ENCODE measurements at places on chromosomes 13 and 19.

DNA sequence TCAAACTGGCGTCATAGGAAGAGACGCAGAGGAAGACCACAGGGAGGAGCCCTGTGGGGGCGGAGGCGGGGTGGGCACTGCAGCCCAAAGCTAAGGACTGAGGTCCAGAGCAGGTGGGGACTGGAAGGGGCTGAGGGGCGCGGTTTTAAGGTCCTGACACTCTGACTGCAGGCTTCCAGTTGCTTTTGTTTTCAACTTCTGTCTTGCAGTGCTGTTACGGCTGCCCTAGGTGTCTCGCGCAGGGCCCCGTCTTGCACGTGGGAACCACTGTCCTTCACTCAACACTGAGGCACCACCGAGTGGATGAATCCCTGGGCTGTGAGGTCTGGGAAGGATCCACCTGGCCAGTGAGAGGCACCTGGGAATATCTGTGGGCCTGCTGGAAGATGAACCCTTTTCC lies 76.0 kb downstream of the TEX29 start:
- no peak for DNase-seq

DNA sequence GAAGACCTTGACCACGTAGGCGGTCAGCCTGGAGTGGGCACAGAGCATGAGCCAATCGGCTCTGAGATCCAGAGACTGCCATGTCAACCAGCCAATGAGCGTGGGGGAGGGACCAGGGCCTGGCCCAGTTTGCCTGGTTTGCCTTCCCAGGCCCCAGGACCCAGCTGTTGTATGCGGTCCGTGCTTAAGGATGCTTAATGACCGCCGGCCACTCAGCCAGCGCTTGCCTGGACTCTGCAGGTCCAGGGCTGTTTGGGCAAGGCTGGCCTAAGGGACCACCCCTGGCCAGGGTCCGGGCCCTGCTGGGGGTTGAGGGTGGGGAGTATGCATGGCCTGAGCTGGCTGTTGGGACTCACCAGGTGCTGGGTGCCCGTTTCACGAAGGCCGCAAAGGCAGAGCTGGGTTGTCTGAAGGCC lies 23.1 kb upstream of the TNFSF14 start:
- no peak for DNase-seq

GRCh38 chr19:42208612-42209011 lies 8.9 kb downstream of the DEDD2 start:
- DNase-seq: no peak

DNA sequence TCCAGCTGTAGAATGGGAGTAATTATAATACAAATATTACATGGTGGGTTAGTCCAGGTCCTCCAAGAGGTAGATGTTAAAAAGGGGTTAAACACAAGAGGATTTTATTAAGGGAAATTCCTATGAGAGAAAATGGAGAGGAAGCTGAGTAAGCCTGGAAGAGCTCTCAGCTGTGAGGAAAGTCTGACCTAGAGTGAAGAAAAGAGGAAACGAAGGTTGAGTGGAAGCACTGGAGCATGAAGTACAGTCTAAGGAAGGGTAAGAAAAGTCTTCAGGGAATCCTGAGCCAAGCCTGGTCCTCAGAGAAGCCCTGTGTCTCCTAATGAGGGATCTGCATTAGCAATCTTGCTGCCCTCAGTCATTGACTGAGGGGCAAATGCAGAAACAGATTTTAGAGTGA lies 506.2 kb downstream of the GPC5 start:
- DNase-seq: no peak

- peak; percentile 77 for DNase-seq
These were observed 62.2 kb upstream of the GTF3A start for GRCh38 chr13:27362064-27362751.

DNA sequence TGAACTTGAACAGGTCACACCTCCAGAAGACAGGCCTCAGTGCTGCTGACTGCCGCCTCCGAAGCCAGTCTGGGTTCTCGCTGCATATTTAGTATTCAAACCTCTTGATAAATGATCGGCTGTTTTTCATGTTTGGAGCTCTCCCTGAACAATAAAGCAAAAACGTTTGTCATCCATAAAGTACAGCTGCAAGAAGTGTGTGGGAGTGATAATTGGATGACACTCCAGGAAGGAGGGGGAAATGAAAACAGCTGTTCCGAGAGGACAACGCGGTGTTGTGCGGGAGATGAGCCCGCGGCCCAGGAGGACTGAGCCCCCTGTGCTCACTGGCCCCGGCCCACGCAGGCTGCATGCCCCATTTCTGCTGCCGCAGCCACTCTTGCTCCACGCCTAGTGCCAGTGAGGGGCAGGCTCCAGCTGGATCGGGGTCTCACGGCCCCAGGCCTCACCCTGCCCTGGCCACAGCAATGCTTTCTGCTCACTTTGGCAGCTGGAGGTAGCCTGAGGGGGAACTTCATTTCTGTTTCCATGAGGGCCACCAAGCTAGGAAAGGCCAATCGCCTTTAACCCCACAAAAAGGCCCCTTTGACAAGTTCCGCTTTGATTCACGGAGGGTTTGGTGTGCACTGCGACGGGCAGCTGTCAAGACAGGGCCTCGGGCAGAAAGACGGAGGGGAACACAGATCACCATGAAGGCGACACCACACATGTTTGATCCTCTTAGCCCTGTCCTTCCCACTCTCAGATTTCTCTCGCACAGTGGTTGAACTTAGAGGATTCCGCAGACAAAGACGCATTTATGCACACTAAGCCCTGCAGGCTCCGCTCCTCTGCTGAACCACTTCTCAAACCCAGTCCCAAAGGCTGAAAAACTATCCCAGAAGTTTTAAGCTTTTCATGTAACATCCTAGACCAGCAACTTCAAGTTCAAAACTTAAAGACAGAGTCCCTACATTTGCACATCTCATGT lies 537.6 kb downstream of the EFNB2 start:
- no peak for DNase-seq

DNA sequence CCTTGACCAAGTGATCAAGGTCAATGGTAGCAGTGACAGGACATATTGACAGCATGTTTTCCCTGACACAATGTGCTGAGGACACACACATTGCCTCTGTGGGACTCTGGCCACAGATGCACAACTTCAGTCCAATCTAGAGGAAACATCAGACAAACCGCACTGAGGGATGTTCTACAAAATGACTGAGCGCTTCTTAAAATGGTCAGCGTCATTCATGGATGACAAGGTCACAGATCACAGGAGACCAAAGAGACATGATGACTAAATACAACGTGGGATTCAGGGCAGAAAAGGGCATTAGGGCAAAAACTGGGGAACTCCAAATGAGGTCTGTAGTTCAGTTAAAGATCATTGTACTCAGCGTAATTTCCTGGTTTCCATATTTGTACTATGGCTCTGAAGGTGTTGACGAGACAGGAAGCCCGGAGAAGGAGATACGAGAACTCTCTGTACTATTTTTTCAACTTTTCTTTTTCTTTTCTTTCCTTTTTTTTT lies 20.6 kb downstream of the PBX4 start:
- DNase-seq: peak; percentile 70

All from CD4-positive, alpha-beta T cell treated with Interferon gamma for 1 hour (primary cell).